ENCODE measurements at places on chromosomes 6 and 20. TPM values are rescaled to one million over a fixed set of nuclear protein-coding genes. Genes with fewer than 3 reads are reported as not detected.

Gene EBF4
- total RNA-seq = 2.7 TPM

Gene IL20RA
- total RNA-seq = not detected

Gene RAD21L1
- not detected for total RNA-seq

Gene IPCEF1
- not detected for total RNA-seq

Gene MUCL3
- total RNA-seq = not detected

Gene HELZ2
- 9.3 TPM for total RNA-seq

Gene SLPI
- 9.5 TPM for total RNA-seq

Gene MEP1A
- not detected for total RNA-seq

Gene KCNG1
- 13.9 TPM for total RNA-seq

Gene NDUFAF4
- 50.9 TPM for total RNA-seq

Gene PDYN
- total RNA-seq = 0.06 TPM

Gene ME1
- total RNA-seq = 39.6 TPM

Gene SLC22A16
- total RNA-seq = not detected

Gene LAMA4
- 1.8 TPM for total RNA-seq

Gene BCAS1
- 1.1 TPM for total RNA-seq

Gene GMPR
- total RNA-seq = 0.61 TPM

Gene GNAS-AS1
- not detected for total RNA-seq

Gene SAMD10
- total RNA-seq = not detected

Gene WFDC13
- total RNA-seq = not detected

Gene MATN4
- 0.12 TPM for total RNA-seq

Gene BHLHE23
- not detected for total RNA-seq

Gene BEND6
- total RNA-seq = 0.88 TPM

Gene LPIN3
- 7.5 TPM for total RNA-seq

Gene ENPP5
- not detected for total RNA-seq

Gene ANKRD6
- 1.8 TPM for total RNA-seq

Gene COL10A1
- not detected for total RNA-seq

Gene TCP11
- total RNA-seq = not detected

Gene CFB
- total RNA-seq = 3.3 TPM

Gene BEND3
- total RNA-seq = 3.3 TPM

Gene CD164
- total RNA-seq = 99.0 TPM

Gene ECT2L
- total RNA-seq = not detected

Gene NPEPL1
- 37.0 TPM for total RNA-seq

Gene CYP39A1
- total RNA-seq = not detected

Gene CTAGE9
- total RNA-seq = not detected

Gene LMBRD1
- 11.6 TPM for total RNA-seq

Gene FOXQ1
- 3.5 TPM for total RNA-seq

Gene MUC21
- total RNA-seq = not detected

Gene PEX7
- 5.6 TPM for total RNA-seq

Gene FARS2
- 11.0 TPM for total RNA-seq

Gene MAS1
- total RNA-seq = not detected

Gene MOCS3
- 5.7 TPM for total RNA-seq

Gene THBS2
- total RNA-seq = not detected

Gene CGAS
- 5.2 TPM for total RNA-seq

Gene SCGN
- not detected for total RNA-seq

Gene SLC16A10
- 0.35 TPM for total RNA-seq

Gene PDSS2
- total RNA-seq = 5.6 TPM

Gene NUS1
- 29.9 TPM for total RNA-seq

Gene GINS1
- total RNA-seq = 34.4 TPM

Gene LINC00237
- not detected for total RNA-seq

Gene CHRNA4
- 0.15 TPM for total RNA-seq
